ENCODE measurements at places on chromosomes 7 and 10.

- DNase-seq: no peak
These were observed 24.6 kb downstream of the PEX1 start for GRCh38 chr7:92503767-92504166.

DNA sequence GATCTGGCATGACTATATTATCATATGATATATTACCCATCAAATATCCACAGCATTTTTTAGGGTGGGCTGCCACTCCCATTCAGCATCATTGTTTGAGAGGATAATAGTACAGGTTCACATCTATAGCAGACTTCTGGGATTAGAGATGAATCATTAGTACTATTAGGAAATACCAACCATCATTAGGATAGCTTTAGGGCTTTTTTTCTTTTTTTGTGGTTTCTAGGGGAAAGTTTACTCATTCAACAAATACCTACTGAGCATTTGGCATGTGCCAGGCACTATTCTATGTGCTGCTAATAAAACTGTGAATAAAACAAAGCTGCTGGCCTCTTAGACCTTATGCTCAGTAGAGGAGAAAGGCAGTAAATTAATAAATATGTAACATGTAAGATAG lies 40.6 kb downstream of the NHLRC2 start:
- DNase-seq: peak; percentile 24

DNA sequence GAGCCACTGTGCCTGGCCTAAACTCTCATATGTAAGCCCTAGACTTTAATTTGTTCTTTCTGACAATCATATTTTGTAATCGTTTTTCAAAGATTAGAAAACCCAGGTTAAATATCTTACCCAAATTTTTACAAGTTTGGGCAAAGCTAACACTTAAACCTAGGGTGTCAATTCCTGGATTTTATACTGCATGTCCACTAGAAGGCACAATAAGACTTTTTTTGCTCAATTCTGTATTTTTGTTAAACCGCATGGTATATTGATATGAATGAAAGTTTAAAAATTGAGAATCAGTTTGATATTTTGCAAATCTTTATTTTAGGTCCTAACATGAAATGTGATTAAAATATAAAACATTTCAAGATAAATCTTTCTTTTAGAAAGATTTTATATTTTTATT lies 29.3 kb downstream of the DYNC2I1 start:
- DNase-seq: no peak

DNA sequence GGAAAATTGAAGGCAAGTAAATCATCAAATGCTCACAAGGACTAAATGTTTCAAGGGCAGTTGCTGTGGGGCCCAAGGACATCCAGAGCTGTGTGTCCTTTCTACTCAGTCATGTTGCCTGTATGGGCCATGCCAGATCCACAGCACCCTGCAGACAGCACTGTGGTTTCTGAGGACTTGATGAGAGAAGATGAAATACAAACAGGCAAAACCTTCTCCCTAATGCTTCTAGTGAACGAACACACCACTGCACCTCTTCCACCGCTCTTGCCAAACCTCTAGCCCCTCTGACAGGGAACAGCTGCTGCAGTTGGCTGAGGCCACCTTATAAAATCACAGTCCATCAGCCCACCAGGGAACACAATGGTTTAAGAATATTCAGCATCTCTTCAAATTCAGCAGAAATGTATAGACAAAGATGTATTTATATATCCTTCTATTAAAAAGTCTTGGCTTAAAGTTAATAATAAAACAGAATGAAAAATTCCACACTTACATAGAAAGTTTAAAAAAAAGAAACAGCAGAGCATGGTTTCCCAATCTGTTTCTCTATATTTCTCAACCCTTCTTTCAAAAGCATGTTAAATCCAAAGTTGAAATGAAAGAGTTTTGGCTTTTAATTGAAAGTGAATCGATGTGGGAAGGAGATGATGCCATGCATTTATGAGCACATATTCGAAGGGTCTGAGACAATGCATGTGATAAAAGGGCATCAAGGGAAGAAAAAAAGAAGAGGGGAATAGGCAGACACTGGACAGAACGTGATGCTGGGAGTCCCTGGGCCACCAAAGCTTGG lies 14.0 kb downstream of the CYP3A7 start:
- no peak for DNase-seq

- DNase-seq: peak; percentile 1
These were observed 70.4 kb upstream of the ITPRID1 start for GRCh38 chr7:31443457-31443856.

DNA sequence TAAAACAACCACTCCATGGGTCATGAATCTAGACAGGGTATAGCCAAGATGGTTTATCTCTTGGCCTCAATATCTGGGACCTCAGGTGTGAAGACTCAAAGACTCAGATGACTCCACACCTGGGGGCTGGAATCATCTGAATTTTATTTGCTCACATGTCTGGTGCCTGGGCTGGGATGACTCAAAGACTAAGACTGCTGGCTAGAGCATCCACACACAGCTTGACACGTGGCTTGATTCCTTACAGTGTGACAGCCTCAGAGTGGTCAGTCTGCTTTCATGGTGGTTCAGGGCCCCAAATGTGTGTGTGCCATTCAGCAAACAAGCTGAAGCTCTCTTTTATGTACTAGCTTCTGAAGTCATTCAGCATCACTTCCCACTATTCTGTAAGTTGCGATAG lies 333.7 kb downstream of the RNLS start:
- no peak for DNase-seq

- DNase-seq: no peak
These were observed 243.1 kb downstream of the INHBA start for GRCh38 chr7:41459623-41460261.

- no peak for DNase-seq
These were observed 143.9 kb downstream of the PRKAG2 start for GRCh38 chr7:151732834-151733592.

- no peak for DNase-seq
These were observed 713 bp downstream of the LZTS2 start for GRCh38 chr10:101000127-101000914.

DNA sequence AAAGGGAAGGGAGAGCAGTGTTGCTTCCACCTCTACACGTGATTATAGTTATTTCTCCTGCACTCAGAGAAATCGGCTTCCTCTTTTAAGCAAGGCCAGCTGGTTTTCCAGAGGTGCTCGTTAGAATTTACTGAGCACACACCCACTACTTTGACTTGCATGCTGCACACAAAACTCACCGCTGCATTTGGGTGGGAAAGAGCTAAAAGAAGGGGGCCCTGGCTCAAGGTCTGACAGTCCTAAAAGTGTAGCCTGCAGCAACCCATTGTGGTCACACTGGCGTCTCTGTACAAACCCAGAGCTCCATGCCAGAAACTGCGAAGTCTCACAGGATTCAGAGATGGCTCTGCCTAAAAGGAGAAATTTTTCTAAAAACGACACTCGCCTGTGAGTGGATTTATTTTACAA lies 133.7 kb downstream of the SLC25A13 start:
- DNase-seq: no peak
